ENCODE measurements at places on chromosomes 12 and 14. TPM values are rescaled to one million over a fixed set of nuclear protein-coding genes. Genes with fewer than 3 reads are reported as not detected.

DNA sequence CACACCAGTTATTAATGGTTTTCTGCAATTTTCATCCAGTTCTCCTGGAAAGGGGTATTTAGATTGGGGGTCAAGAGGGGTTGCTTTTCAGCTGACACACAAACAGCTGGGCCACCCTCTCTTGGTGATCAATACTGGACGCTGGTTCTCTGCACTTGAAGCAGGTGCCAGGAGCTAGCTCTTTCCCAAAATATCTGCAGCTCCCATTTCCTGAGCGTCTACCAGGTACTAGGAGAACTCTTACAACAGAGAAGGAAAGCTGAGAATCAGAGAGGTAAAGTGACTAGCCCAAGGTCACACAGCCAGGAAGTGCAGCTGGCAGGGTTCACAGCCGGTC lies 1.2 kb downstream of the TESC start:
- no peak for DNase-seq

GRCh38 chr12:43292699-43293098 lies 259.3 kb downstream of the ADAMTS20 start:
- no peak for DNase-seq

DNA sequence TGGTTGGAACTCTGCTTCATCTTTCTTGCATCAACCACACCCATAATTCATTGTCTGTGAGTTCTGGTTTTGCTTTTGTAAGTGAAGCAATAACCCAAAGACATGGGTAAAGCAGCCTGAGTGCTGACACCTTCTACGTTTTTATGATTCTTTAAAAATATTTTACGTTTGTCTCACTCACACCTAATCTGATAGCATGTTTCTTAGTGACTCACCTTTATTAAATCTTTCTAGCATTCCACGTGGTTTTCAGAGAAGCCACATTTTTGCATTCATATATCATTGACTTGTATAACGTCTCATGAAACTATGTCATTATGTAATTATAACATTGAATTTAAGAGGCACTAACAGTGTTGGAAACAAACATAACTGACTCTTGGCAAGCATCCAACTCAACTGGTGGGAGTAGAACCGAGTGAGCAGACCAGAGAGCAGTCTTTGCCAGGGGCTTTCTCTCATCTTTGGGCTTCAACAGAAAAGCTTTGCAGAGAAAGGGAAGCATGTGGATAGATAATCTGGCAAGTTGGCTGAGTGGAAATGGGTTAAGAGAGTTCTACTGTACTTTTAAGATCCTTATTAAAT lies 118.8 kb downstream of the TPH2 start:
- no peak for DNase-seq

DNA sequence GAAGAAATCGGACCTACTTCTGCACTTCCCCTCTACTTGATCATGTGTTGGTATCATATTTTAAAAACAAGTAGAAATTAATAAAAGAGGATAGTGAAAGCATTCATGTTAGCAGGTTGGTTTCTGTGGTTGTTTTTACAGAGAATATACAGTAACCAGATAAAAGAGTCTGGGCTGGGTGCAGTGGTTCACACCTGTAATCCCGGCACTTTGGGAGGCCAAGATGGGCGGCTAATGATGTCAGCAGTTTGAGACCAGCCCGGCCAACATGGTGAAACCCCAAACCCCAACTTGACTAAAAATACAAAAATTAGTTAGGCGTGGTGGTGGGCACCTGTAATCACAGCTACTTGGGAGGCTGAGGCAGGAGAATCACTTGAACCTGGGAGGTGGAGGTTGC lies 55.9 kb downstream of the LRP6 start:
- no peak for DNase-seq

DNA sequence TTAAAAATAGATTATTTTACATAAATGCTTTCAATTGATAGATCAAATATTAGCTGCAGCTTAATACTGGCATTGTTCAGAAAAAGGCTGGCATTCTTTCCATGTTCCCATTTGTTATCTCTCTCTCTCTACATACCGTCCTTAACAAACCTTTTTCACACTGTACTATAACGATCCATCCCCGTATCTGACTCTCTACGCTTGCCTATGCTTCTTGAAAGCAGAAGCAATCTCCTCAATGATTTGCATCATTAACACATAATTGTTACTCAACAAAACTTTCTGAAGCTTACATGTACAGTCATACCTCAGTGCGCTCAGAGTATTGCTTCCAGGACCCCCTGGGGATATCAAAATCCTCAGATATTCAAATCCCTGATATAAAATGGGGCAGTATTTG lies 89.7 kb downstream of the TMTC1 start:
- no peak for DNase-seq

- DNase-seq = no peak
These were observed 223.7 kb downstream of the TMTC2 start for GRCh38 chr12:82910246-82910893.

DNA sequence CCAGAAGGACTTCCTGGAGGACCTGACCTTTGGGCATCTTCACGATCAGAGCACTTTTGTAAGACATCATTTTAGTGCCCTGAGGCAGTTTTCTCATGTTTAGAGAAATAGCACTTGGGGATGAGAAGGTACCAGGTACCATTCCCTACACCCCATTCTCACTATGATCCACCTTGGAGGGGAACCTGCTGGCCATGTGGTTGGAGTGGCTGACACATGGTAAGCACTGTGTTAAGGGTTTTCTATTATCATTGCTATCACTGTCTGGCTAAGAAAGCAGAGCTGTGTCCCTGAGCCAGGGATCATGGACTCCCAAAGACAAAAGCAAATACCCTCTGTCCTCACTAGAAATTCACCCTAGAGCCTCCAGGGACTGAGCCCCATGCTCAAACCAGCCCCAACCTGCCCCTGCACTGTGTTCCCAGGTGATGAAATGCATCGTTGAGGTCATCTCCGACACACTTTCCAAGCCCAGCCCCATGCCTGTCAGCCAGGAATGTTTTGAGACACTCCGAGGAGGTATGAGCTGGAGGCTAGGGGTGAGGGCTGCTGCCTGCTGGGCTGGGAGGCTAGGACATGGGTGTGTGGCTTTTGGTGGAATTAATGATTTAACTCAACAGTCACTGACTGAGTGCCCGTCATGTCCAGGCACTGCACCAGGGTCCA lies 3.4 kb downstream of the CHGA start:
- DNase-seq = no peak

DNA sequence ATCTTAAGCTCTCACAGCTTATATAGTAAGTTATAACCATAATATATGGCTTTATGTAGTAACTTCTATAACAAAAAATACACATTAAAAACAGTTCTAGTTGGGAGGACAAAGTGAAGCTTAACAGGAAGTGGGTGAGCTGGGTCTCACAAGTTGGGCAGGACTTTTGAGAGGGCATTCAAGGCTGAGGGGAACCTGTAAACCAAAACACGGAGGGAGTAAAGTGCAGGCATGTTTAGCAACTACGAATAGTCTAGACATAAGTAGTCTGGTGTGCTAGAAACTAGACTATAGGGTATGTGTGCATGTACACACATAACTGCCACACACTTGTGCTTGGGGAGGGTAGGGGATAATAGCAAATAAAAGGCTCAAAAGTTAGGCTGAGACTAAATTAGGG lies 14.2 kb upstream of the NEK9 start:
- no peak for DNase-seq

DNA sequence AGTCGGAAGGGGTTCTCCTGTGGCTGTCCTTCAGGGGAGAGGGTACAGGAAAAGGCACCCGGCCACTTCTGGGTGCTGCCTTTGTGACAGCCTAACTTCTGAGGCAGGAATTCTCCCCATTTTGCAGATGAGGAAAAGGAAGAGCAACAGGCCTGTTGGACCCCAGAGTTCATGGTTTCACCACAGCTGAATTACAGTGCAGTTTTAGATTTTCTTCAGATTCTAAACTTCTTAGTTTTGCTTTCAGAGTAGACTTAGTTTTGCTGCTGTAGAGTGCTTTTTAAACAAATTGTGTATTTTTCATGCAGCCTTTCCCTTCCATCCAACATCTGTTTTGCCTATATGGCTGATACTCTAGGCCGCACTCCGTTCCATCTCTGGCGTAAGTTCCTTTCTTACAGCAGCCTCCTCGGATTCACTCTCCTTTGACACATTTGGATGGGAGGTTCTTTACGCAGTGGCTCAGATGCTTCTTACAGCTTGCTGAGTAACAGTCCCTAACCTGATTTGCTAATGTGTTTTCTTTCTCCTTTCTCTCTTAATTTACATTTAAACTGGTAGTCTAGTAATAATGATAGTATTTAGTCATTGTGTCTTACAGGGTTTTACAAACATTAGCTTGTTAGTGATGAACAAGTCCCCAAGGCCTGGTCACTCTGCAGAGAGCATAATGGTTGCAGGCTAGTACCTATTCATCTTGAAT lies 7.8 kb downstream of the TRAF3 start:
- DNase-seq = no peak

- no peak for DNase-seq
These were observed 13.0 kb downstream of the ZBTB39 start for GRCh38 chr12:56993346-56993745.

DNA sequence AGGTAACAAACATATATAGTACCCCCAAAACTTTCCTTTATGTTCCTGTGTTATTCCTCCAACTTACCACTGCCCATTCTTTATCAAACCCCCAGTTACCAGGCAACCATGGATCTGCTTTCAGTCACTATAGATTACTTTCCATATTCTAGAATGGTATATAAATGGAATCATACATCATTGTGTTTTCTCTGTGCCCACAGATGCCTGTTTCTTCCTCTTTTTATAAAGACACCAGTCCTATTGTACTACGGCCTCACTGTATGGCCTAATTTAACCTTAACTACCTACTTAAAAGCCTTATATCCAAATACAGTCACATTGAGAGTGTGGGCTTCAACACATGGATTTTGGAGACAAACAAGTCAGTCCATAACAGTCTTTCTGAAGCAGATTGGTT lies 2.6 kb downstream of the TAS2R14 start:
- DNase-seq = no peak

The CYP27B1 gene
- not detected for total RNA-seq

The CABP1 gene
- total RNA-seq = 1.3 TPM

The IRAK3 gene
- 3.3 TPM for total RNA-seq

Data from heart right ventricle (tissue), 16 donors.